Activated CD4-positive, alpha-beta T cell treated with anti-CD3 and anti-CD28 coated beads for 24 hours (primary cell): ENCODE measurements at places on chromosomes 3 and 15.

GRCh38 chr15:85860394-85861161, 65.9 kb upstream of the KLHL25 start:
- DNase-seq = no peak

- DNase-seq = no peak
Observed at GRCh38 chr3:5569152-5569551, 381.6 kb downstream of the EDEM1 start.

GRCh38 chr15:29822100-29822683, at the start of gene TJP1:
Gene TJP1 (minus strand): TSS chr15:29822468. CDS start chr15:29822028, 440 bp downstream.
- no peak for DNase-seq

- no peak for DNase-seq
Observed at GRCh38 chr15:36612063-36612788, 32.8 kb downstream of the CDIN1 start.

GRCh38 chr15:99492275-99492674, 73.5 kb upstream of the MEF2A start:
- no peak for DNase-seq

DNA sequence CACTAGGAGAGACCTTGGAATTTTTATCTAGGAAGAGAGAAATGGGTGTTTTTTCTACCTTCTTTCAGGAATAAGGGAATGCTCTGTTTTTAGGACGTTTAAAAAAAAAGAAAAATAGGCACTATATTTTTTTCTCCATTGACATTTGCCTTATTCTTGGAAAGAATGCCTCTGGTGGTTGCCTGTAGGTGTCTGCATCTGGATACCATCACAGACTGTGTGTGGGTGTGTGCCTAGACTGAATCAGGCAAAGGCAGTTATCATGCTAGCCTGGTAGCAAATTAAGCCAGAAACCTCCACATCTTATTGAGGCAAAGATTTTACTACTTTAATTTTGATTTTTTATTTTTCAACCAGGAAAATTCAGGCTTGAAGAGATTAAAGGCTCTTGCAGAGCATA, 513.6 kb upstream of the KCNMB2 start:
- DNase-seq = no peak

DNA sequence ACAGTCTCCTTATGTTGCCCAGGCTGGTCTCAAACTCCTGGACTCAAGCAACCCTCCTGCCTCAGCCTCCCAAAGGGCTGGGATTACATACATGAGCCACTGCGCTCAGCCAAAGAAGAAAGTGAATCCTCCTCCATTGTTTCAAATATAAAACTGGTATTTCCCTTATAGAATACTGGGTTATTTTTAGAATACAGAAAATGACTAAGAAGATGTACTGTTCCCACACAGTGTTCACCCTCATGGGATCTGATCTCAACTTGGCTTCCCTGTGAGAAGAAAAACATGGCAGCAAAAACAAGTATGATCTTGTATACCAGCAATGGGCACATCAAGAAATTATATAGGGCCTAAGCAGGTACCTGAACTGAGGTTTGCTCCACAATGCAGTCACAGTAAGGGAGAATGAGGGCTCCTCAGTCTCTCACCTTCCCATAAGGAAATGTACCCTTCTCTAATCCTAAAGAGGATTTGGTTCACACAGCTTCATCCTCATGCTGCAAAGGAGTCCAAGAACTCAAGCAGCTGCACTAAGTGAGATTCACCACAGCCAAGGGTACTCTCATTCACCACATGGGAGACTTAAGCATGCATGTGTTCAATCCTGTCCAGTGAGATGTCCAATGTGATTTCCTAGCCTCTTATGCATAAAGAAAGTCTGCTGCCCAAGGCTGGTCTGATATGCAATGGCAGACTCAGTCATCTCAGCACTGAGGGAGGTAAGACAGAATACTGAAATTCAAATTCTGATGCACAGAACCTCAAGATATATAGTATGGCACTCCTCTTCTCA, 25.8 kb downstream of the USP4 start:
- no peak for DNase-seq

DNA sequence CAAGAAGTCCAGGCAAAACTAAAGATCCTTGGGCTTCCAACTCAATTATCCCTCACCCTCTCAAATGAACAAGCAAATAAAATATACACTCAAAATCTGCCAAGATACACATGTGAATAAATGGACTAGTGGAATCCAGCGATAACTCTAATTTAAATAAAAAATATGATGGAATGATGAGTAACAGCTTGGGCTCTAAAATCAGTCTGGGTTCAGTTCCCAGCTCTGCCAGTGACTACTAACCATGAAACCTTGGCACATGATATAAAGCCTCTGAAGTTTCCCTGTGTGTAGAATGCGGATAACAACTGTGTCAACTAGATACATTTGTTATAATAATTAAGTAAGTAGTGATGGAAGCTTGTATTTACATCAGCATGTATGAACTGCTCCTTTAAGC, 81.3 kb downstream of the CADPS start:
- no peak for DNase-seq

DNA sequence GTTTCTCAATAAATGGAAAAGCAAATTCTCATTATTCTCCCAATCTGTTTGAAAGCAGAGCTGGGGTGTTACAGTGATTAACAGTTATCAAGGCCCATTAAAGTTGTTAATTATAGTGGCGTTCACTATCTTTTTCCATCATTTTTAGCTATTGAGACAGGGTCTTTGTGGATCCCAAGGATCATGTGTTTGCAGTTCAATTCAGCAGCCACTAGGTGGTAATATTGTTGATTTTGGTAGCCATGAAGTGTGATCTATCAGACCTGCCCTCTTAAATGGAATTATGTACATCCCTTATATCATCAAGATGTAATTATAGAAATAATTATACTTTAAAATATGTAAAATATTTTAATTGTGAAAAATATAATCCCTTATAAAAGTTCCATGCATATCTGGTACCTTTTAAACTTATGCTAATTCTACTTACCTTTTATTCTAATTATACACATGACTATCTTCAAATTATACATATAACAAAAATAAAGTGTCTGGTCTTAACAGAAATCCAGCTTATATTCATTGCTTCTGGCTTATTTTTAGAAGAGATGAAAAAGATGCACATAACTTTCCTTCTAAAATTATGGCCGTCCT, 126.4 kb downstream of the GREM1 start:
- DNase-seq = no peak

DNA sequence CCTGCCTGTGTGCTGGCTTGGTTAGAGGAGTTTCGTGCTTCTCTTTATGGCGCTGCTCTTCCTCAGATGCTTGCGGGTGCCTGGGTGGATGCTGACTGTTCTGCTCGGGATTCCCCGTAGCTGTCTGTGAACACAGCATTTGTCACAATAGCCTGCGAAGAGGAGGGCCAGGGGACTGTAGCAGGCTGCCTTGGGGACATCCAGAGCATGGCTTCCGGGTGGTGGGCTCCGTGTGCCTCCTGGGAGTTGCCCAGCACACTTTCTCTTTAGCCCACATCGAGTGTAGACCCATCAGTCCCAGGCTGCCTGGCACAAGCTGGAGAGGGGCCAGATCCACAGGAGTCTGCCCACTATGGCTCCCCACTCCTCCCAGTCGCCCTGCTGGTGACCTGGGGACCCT, 22.4 kb downstream of the LRRK1 start:
- no peak for DNase-seq

GRCh38 chr15:99090938-99091337, 13.9 kb upstream of the SYNM start:
- no peak for DNase-seq

DNA sequence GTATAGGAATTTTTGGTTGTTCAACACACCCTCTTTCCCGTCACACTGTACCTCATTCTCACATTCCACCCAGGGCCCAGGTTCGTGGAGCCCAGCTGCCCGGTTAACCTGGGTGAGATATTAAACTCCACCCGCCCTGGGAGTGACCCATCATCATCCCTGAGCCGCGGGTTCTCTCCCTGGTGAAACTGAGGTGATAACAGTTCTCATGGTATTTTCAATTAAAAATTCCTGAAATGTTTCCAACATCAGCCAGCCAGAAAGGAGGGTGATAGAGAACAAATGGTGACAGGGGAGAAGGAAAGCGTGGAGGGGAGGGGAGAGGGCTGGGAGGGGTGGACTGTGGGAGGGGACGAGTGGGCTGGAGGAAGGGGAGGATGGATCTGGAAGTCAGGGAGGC, 148.8 kb downstream of the ALDH1A2 start:
- DNase-seq = no peak

DNA sequence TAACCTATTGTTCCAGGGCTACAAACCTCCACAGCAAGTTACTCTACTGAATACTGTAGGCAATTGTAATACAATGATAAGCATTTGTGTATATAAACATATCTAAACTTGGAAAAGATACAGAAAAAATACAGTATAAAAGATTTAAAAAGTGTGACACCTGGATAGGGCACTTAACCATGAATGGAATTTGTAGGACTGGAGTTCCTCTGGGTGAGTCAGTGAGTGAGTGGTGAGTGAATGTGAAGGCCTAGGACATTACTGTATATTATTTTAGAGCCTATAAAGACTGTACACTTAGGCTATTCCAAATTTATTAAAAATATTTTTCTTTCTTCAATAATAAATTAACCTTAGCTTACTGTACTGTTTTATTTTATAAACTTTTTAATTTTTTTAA, 38.4 kb upstream of the SLC25A36 start:
- DNase-seq = no peak

DNA sequence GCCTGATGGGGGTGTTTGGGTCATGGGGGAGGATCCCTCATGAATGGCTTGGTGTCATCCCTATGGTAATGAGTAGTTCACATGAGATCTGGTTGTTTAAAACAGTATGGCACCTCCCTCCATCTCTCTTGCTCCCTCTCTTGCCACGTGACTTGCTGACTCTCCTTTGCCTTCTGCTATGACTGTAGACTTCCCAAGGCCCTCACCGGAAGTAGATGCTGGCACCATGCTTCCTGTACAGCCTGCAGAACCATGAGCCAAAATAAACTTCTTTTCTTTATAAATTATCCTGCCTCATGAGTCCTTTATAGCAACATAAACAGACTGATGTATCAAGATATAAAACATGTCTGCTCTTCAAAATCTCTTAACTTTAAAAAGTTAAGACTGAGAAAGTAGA, 96.1 kb downstream of the TFDP2 start:
- DNase-seq = no peak

DNA sequence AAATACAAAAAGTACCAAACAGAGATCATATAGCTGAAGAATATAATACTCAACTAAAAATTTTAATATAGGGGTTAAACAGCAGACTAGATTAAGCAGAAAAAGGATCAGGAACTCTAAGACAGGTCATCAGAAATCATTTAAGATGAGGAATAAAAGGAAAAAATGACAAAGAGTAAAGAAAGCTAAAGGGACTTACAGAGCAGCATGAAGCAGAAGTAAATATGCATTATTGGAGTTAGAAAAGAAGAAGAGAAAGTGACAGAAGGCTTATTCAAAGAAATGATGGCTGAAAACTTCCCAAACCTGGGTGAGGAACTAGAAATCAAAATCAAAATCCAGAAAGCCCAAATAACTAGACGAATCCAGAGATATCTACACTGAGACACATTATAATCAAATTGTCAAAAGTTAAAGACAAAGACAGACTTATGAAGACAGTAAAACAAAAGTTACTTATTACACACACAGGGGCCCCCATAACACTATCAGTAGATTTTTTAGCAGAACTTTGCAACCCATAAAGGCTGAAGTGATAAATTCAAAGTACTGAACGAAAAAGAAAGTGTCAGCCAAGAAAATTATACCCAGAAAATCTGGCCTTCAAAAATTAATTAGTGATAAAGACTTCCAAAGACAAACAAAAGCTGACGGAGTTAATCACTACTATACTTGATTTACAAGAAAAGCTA, 95.6 kb downstream of the SCAPER start:
- DNase-seq = no peak

DNA sequence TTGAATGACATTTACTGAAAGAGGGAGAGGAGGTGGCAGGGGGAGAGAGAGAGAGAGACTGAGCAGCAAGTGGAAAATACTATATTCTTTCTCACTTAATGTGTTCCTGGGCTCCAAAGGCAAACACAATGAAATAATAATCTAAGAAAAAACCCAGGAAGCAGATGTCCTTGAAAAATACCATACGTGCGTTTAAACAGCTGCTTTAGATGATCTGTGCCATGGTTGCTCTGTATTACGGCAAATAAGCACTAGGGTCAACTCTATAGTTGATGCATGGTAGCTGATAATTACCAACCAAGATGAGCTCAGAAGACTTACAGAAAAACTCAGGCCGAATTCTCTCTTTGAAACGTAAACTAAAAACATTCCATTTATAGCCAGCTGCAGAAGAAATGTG, 410.3 kb upstream of the TBL1XR1 start:
- no peak for DNase-seq

DNA sequence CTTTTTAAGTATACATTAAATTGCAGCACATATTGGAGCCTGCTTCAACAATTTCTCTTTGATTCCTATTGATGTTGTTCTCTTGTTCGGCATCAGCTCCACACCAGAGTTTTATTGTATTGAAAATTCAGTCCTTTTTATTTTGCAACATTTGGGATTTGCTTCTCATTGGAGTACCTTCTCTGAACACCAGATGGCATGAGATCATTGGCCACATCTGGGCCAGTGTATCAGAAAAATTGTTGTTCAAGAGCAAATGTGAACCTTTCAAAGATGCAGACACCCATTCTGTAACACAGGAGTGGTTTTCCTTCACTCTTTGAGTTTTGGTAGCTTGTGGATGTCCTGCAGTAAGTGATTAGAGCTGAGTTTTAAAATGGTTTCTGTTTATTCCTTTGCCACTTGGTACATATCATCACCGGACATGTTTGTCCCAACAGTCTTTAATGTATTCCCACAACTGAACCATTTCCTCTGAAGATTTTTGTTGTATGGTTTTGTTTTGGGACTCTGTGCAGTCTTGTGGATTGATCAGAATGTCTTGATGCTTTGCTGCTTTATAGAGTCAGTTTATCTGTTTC, 96.1 kb downstream of the MCTP2 start:
- DNase-seq = no peak

DNA sequence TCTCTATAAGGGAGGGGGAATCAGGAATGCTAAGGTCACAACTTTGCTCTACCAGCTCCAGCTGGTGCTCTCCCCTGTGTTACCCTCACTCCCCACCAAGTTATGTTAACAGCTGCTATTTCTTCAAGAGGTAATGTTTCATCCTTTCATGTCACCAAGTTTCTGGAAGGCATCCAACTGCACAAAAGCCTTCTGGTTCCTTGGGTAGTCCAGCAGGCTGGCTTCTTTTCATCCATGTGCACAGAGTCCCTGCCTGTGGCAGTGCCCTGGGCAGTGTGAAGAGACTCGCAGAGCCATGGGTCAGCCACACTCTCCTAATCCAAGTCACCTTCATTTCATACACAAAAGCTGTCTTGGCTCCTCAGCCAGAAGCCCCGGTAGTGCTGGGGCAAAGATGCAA, 737.5 kb upstream of the LMCD1 start:
- no peak for DNase-seq

- no peak for DNase-seq
Observed at GRCh38 chr3:74134831-74135230, 479.6 kb downstream of the CNTN3 start.

- DNase-seq = no peak
Observed at GRCh38 chr3:184352897-184353545, 8.4 kb downstream of the CLCN2 start.
